Naive thymus-derived CD8-positive, alpha-beta T cell (primary cell): ENCODE measurements at places on chromosomes 5 and 9.

DNA sequence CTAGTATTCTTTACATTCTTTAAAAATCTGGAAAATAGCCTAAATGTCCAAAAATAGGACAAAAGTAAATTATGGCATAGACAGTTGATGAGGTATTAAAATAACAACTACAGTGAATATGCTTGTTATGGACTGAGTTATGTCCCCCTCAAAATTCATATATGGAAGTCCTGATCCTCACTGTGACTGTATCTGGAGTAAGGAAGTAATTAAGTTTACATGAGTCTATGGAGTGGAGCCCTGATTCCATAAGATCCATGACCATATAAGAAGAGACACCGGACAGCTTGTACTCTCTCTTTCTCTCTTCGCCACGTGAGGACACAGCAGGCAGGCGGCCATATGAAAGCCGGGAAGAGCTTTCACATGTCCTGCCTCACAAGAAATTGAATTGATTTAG, 28.6 kb upstream of the C5orf58 start:
- no peak for DNase-seq

- no peak for DNase-seq
Measured at GRCh38 chr5:9431151-9431495, 114.8 kb downstream of the SEMA5A start.

- DNase-seq = no peak
Measured at GRCh38 chr9:119924736-119925135, 555.5 kb upstream of the BRINP1 start.

- DNase-seq = no peak
Measured at GRCh38 chr5:181194489-181195248, 10.3 kb downstream of the TRIM7 start.
